ENCODE measurements at places on chromosomes 1 and 21.

- peak; percentile 77 for DNase-seq
Measured at GRCh38 chr1:32413507-32414185, 19.4 kb upstream of the BSDC1 start.

- DNase-seq = no peak
Measured at GRCh38 chr1:60255565-60255964, 182.0 kb upstream of the C1orf87 start.

DNA sequence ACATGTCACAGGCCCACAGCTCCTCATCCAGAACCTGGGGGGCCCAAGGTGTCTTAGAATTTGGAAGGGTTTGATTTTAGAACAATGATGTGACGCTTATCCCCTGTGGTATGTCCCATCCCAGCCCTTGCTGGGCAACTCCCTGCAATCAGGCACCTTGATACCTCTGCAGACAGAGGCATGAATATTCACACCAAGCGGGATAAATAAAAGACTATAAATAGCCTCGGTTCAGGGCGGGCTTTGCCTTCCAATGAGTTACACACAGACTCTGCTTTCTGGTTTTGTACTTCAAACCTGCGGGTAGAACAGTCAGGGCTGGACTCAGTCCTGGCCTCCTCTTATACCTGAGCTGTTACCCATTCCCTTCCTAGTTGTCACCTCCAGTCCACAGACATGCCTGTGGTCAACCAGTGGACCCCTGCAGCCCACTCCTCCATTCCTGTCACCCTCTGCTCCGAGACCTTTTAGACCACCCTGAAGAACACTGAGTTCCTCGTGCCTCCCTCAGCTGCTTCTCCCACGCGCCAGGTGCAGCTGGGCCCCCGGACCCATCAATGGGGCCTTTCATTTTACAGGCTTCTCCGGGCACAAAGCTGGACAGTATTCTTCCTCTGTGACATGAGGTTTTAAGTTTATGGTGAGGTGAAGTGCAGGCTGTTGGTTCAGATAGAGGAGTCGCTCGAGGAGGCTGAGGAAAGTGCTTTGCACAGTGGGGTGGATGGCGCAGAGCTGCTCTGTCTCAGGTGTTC is 120.1 kb upstream of the TNR start:
- no peak for DNase-seq

DNA sequence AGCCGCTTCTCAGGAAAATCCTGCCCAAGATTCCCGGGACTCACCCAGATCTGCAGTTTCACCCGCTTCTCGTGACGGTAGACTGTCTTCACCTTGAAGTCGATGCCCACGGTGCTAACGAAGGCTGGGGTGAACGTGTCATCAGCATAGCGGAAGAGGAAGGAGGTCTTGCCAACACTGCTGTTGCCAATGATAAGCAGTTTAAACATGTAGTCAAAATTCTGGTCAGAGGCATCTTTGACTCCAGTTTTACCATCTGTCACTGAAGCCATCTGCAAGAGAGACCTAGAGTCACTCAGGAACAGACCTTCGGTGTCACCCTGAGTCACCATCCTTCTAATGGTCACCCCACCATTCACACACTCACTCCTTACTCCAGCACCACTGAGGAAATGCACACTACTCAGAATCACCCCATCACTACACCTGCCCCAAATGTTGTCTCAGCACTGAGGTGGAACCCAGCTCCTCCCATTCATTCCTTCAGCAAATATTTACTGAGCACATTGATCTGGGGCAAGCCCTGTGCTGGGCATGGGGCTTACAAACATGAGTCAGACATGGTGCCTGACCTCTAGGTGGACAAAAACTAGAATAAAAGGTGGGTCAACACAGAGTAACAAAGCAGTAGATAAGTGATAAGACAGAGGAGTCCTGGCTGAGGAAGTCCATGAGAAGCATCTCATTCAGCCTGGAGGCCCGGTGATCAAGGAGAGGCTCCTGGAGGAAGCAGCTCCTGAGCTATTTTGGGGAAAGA is 13.5 kb downstream of the RAB3B start:
- DNase-seq = no peak

DNA sequence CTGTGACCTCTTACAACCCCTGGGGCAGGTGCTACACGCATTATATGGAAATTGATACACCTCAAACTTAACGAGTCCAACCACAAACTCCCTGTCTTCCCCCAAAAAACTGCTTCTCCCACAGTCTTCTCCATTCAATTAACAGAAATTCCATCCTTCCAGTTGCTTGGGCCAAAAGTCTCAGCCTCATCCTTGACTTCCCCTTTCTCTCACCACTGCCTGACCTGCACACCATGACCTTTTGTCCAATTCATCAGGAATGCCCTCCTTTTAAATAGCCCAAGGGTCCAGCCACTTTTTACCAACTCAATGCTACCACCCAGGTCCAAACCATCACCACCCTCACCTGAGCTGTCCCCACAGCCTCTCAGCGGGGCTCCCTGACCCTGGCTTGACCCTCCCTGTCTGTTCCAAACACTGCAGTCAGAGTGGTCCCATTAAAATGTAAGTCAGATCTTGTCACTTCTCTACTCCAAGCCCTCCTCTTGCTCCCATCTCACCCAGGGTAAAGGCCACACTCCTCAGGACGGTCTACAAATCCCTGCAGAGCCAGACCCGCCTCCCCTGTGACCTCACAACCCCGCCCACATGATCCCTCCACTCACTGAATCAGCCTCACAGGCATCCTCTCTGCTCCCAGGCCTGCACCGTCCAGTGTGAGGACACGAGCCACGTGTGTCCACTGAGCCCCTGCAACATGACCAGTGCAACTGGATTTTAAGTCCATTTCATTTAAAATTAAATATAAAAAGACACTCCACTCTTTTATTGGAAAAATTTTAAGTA is 18.5 kb downstream of the KCNN3 start:
- no peak for DNase-seq

DNA sequence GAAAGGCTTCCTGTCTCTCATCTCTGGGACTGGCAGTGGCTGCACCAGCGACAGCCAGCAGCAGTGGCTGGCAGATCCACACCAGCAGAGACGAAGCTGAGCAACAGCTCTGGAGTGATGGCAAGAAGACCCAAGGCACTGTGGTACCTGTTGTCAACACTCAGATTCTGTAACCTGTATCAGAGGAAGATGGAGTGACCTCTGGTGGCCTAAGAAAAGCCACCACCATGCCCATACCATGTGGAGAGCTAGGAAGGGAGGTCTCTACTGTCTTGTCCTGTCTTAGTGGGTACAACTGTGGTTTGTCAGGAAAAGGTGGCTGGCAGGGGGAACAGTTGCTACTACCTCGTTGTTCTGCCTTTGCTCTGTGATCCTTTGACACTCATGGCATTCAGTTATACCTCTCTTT is 22.5 kb upstream of the RHBDL2 start:
- no peak for DNase-seq

DNA sequence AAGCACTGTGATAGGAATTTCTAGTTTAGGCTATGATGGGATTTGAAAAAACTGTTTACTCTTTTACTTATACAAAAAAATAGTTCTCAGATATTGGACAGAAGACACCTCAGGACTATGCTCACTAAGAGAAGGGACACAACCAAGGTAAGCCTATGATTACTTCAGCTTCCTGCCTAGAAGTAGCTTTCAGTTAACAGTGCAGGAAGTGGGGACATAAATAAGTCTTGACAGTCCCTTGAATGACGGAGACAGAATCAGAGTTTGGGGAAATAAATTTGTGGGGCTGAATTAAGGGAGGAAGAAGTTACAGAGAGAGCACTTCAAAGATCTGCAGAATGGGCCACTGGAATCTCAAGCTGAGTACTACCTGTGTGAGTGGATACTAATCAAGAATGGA is 53.8 kb upstream of the OLFM3 start:
- DNase-seq = no peak

GRCh38 chr21:36811762-36812161 is 112.8 kb downstream of the SIM2 start:
- no peak for DNase-seq

DNA sequence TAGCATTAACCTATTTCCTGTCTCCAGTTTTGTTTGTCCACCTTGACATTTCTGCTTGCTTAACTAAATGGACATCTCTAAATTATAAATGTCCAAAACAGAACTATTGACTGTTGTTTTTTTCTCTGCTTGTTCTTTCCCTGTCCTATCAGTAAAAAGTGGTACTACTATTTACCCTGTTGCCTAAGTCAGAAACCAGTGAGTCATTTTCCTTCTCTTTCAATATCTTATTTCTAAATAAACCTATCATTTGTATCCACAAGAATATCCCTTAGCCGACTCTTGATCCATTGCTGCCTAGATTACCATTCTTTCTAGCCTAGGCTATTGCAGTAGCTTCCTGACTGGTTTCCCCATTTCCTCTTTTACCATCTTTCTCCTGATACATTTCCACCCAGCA is 22.5 kb downstream of the MIER1 start:
- DNase-seq = no peak

DNA sequence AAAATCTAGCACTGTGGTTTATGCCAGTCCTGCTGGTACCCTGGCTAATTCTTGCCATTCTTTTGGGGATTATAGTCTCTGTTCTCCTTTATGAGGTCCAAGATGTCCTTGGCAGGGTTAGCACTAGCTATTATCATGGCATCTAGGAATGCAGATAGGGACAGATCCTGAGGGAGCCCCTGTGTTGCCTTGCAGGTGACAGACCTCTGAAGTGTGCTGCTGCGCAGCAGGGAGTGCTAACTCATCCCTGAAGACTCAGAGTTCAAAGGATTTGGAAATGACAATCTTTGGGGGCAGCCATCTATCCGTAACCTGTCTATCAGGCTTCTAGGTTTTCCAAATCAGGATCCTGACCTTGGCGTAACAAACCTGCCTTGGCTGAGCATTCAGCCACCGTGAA is 16.3 kb downstream of the ZFYVE9 start:
- DNase-seq = no peak

GRCh38 chr21:28261298-28261697 is 731.4 kb downstream of the LTN1 start:
- no peak for DNase-seq

GRCh38 chr1:183841550-183841949 is 36.6 kb downstream of the RGL1 start:
- no peak for DNase-seq

DNA sequence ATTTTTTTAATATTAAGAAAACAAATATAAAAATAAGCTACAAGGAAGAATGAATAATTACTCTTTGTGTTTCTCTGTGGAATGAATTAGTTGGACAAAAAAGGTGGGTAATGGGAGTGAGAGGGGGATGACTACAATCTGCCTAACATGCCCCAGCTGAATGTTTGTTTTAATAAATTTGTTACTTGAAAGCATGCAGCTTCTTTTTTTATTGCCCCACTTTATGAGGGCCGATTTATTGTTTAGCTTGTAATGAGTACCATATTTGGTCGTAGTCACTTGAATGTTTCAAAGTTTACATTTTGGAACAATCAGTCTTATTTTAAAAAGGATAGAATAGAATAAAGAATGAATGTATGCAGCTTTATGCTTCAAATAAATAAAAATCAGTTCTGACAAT is 197.4 kb downstream of the LBR start:
- no peak for DNase-seq

DNA sequence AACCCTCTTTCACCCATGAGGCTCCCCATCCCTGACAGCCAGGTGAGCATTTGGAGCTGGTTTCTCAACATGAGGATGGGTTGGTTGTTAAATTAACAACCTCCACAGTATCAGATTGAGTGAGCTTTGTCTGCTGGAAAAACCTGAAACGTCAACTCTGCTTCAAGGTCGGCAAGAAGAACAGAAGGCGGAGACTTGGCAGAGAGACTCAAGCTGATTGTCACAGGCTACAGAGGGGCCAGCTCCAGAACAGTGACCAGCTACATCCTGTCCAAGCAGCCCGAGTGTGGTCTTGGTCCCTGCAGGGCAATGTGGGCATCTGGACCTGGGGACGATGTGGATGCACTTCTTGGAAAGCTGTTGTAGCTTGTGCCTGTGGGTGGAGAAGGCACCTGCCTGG is 36.6 kb upstream of the TMEM51 start:
- DNase-seq = no peak

DNA sequence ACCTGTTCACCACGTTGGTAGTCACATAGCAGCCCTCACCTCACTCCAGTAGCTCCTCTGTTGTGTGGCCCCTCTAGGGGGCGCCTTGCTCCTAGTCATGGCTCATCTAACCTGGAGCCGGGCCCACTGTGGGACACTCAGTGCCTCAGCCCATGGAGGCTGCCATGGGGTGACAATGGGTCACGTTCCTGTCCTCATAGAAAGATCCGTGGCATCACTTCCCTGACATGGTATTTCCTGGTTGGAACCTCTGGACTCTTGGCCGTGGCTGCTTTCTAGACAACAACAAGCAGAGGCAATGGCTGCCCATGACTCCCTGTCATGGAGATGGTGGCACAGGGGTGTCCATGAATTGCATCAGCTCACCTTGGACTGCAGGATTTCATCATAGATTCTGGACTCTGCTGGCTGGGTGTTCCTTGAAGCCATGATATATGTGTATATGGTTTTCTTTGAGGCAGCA is 27.5 kb upstream of the SLAMF6 start:
- peak; percentile 62 for DNase-seq

- peak; percentile 80 for DNase-seq
Measured at GRCh38 chr1:206864939-206865671, at the start of gene IL20. IL20 (plus strand) TSS chr1:206865623; CDS start chr1:206865853, 230 bp downstream.

GRCh38 chr1:56357927-56358690 is 221.3 kb downstream of the PLPP3 start:
- no peak for DNase-seq

DNA sequence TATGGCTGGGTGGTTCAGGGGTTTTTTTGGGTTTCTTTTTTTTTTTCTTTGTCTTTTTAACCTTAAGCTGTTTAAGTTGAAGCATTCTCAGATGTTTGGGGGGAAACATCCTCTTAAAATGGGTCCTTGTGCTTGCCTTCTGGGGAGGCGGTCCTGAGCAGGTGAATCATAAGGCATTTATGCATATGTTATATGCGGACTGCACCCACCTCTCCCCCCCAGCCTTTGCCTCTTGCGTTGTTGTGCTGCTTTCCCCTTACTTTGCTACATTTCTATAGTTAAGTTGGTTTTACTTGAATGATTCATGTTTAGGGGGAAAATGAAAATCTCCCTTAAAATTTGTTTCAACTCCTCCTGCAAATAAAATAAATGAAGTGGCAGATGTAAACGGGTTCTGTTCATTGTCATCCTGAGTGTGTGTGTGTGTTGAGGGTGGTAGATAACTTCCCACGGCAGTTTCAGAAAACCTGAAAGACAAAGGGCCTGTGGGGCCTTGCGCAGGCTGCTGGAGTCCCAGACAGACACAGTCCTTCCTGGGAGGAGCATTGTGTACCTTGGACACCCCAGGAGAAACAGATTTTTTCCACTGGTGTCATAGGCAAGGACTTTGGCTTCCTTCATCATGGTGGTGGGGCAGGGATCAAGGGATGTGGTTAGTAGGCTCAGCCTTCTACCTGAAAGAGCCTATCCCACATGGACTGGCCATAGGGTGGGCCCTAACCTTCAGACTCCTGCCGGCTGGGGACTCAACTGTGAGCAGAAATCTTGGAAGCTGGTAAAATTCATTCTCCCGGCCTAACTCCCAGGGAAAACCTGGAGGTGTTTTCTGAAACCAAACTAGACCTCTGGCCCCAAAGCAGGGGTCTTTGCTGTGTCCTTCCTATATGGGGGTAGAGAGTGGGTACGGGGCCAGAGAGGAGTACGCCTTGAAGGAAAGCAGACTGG is 926 bp upstream of the SH3D21 start:
- peak; percentile 15 for DNase-seq

GRCh38 chr1:84692391-84692790 is 2.1 kb upstream of the SSX2IP start:
- DNase-seq = no peak
